ENCODE measurements at places on chromosomes 6 and 20.

DNA sequence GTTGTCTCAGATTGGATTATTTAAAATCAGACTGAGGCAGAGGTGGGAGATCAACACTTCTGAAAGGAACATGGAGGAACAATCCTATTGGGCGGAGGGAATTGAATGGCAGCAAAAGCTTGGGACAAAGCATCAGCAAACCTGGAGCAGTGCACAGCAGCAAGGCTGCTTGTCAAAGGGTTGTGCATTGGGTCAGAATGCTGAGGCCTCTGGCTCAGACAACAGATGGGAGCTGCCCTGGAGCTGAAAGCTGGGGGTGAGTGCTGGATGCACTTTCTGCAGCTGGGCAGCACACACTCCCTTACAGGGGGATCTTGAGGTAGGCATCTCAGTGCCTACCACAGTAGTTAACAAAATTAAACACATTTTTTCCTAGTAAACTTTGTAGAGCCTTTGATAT is 634.4 kb upstream of the MMS22L start:
- no peak for ATAC-seq

- peak; percentile 78 for ATAC-seq
These were observed 32.2 kb upstream of the ERVFRD-1 start for GRCh38 chr6:11143394-11144371.

GRCh38 chr20:32461836-32462600 is 103.9 kb downstream of the ASXL1 start:
- ATAC-seq: no peak

DNA sequence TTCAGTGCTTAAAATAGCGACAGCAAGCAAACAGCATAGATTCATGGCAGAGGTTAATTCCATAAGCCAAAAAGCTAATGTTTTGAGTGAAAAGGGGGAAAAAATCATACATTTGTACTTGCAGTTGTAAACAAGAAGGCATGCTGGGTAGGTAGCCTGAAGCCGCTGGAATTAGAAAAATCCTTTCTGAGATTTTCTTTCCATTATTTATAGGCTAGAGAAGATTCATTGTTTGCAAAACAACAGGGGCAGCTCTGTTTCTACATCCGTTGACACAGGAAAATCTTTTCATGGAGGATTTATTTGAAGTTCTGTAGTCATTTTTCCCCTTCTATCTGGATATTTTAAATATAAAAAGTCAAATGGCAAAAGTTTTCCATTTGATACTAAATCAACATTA is 843.9 kb downstream of the QKI start:
- ATAC-seq: no peak

DNA sequence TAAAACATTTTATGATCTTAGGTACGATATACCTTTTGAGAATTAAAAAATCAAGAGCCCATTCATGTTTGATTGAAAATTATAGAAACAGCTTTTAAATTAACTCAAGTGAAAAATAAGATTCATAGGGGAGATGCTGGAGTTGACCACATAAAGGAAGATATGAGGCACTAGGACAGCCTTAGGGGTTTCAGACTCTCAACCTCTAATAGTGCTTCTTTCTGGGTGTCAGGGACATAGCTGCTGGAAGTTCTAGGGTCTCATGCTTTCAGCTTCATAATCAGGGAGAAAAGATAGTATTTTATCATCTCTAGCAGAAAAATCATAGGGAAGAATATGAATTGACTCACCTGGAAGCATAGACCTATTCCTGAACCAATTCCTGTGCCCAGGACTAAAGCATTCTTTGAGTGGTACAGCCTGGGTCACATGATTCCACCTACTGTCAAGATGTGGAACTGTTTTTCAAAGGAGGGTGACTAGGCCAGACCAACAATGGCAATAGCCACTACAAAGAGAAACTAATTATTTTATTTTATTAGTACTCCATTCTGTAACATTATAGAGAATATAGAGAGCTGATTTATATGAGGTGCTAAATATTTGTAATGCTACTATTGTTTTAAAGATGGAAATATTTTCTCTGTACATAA is 27.8 kb upstream of the CENPW start:
- no peak for ATAC-seq

DNA sequence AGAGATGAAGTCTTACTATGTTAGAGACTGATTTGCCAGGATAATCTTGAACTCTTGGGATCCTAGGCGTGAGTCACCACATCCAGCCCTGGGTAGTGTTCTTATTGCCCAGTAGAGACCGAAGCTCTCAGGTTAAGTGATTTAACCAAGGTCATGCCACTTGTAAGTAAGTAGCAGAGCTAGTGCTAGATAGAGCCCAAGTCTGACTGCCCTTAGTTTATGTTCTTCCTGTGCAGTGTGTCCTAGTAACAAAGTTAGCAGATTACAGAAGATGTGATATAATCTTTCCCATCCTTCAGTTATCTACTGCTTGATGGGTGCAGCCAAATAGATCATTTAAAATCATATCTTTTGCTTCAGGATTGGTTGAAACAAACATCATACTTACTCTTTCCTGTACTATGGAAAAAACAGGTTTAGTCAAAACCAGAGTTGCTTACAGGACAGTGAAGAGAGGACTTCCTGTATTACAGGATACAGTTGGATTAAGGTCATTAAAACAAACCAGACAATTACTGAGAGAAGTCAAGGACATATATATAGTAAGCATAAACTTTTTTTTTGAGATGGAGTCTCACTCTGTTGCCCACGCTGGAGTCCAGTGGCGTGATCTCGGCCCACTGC is 9.5 kb upstream of the PABPC1L start:
- no peak for ATAC-seq

GRCh38 chr6:56193846-56194245 is 53.5 kb downstream of the COL21A1 start:
- no peak for ATAC-seq

DNA sequence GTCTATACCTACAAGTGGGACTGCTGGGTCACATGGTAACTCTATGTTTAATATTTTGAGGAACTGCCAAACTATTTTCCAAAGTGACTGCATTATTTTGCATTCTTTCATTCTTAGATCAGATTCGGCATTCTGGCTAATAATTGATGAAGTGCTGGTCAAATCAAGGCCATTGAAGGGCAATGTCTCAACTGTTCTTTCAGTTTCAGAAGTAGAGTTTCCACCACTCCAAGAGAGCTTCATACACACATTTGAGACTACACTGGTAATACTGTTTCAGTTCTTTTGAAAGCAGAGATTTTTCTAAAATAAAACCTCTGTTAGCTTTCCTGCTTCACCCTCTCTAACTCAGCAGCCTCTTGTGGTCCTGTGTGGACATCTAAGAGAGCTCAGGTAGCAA is 154.5 kb downstream of the CFAP61 start:
- ATAC-seq: no peak

- peak; percentile 10 for ATAC-seq
These were observed 170.7 kb upstream of the PMEPA1 start for GRCh38 chr20:57880571-57880892.

DNA sequence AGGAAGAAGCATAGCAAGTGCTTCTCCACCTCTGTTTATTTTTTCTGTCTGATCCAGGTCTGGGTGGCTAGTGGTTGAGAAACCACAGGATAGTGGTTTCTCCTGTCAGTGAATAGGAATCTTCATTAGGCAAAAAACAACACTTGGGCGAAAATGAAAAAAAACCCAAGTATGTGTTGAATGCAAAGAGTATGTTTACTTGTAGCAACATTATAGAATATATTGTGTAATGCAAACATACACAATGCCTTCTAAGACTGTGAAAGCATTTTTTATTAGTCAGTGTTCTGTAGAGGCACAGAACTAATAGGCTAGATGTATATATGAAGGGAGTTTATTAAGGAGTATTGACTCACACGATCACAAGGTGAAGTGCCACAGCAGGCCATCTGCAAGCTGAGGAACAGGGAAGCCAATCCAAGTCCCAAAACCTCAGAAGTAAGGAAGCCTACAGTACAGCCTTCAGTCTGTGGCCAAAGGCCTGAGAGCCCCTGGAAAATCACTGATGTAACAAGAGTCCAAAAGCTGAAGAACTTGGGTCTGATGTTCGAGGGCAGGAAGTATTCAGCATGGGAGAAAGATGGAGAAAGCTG is 111.1 kb downstream of the UST start:
- ATAC-seq: no peak

DNA sequence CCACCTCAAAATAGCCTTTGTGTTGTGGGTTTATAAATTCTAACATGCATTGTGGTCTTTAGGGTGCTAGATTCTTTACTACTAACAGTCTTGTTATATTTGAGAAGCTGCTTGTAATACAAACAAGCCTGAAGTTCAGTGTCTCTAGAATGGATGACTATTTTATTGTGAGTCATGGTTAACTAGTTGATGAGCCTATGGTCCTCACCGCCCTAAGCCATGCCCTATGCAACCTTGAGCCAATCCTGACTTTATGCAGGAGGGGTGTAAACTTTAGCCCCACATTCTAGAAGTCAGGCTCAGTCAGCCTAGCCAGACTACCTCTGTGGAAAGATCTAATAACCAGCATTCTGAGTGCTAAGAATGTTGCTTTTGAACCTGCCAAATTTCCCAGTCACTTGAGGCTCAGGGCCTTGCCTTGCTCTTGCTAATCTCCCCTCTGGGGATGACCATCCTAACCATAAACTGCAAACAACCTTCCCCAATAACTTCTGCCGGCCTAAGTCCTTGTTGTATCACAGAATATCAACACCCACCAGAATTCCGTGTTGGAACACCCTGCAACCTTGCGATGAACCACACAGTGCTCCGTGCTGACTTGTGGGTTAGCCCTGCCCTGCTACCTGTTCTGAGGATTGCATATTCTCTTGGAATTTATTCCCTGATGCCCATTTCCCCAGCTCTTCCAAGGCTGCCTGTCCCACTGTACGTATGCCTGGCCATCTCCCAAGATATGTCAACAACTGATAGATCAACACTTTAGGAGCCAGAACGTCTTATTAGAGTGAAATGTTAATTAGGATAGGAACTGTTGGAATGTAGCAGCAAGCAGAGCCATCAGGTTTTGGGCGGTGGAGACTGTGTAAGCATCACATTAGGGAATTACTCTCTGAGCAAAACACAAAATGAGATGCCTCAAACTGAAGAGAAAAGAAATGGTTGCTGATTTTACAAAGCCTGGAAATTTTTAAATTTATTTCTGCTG is 71.7 kb upstream of the CEP85L start:
- ATAC-seq: no peak

GRCh38 chr20:3922983-3923339 is 33.8 kb downstream of the PANK2 start:
- no peak for ATAC-seq

GRCh38 chr6:149202100-149202499 is 115.4 kb upstream of the TAB2 start:
- ATAC-seq: no peak

- no peak for ATAC-seq
These were observed 11.8 kb downstream of the SMPDL3A start for GRCh38 chr6:122800906-122801305.

DNA sequence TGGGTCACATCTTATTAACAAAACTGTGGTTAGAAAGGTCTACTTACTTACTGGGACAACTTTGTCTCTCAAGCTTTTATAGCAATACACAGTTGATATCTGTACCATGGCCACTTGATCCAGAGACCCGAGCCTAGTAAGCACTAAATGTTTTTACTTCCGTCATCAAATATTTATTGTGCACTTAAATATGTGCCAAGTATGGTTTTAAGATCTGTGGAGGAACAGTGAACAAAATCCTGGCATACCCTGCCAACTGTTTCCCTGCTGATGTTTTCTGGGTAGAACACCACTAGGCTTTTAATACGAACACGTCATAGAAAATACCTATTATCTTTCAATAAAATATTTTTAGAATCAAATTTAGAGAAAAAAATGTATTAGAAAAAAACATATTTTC is 574.8 kb downstream of the HACE1 start:
- no peak for ATAC-seq

DNA sequence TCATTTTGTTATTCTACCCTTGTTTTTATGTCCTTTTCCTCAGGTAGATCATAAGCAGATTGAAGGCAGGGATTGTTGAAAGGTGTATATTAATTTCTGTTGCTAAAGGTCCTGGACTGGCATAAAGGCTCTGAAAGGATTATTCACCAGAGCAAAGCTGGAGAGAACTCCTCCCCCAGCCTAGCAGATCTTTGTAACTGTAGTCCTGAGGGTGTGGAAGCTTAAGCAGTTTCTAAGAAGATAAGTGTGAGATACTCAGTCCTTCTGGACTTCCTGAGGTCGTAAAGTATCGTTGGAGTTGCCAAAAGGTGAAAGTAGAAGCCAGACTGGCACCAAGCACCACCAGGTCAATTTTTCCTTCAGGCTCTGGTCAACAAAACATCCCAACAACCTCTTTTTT is 24.2 kb downstream of the CGA start:
- ATAC-seq: no peak

- ATAC-seq: no peak
These were observed 90.1 kb upstream of the SUPT3H start for GRCh38 chr6:45467853-45468252.

DNA sequence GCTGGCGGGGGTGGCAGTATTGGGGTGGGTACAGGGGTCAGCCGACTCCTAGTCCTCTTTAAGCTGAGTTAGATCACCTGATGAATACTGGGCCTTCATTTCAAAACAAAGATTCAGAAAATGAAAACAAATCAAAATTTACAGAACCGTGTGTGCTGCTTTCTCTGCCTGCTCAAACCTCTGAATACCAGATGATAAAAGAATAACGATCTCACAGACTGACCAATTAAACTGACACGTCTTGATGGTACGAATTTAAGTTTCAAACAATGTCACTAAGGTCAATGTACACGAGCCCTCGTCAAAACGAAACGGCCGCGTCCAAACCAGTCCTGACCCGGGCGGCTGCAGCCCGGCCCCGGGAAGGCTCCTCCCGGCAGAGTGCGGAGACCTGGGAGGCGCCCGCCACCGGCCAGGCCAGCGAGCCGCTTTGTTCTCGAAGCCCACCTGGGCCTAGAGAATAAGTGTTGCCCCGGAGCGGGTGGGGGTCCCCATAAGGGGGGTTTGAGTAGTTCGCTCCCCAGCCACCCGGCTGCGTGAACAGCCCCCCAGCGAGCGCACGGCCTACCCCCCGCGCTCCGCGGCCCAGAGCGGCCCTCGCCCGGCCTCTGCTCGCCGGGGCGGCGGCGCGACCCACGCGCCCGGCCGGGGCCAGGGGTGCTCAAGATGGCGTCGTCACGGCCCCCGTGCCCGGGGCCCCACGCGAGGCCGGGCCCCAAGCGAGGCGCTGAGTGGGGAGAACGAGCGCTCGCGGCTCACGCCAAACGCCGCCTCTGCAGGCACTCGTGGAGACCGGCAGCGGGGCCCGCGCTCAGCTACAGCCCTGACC is 728 bp downstream of the PSMA7 start:
- ATAC-seq: peak; percentile 9

GRCh38 chr6:107128577-107128976 is 13.3 kb upstream of the BEND3 start:
- no peak for ATAC-seq

DNA sequence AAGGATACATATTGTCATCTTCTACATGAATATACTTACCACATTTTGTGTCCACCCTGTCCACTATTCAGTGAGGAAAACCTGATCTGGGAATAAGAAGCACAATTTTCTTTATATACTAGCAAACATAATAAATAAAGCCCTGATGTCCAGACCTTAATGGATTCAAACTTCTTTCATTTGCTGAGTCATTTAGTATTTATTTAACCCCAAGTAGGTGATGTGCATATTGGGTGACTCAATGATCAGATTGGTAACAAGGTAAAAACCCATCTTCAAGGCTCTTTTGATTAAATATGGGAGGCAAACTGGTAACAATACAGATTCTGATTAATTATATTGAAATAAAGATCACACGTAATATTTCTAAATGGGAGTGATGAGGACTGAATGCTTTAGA is 1159.8 kb upstream of the EYS start:
- no peak for ATAC-seq

GRCh38 chr20:48777005-48777404 is 50.8 kb downstream of the PREX1 start:
- no peak for ATAC-seq
